Osteoblast (primary cell): ENCODE measurements at places on chromosomes 1 and 21. TPM values are rescaled to one million over a fixed set of nuclear protein-coding genes. Genes with fewer than 3 reads are reported as not detected.

GRCh38 chr21:31316488-31317169 lies 27.4 kb downstream of the TIAM1 start:
- peaks cover 11% of the 10 kb centered on the region for H3K4me1 ChIP-seq
- no peak for DNase-seq
- H3K36me3 ChIP-seq: no peaks in the 10 kb centered on the region
- no peak overlapping the region for H3K4me3 ChIP-seq
- H3K27ac ChIP-seq: no peak overlapping the region

- H3K27me3 ChIP-seq: no peaks in the 10 kb centered on the region
- no peak overlapping the region for H3K27ac ChIP-seq
- no peak for DNase-seq
- no peaks in the 10 kb centered on the region for H3K36me3 ChIP-seq
Observed at GRCh38 chr1:66383611-66384010, 150.3 kb upstream of the SGIP1 start.

- no peak for DNase-seq
- H3K27ac ChIP-seq: no peak overlapping the region
- no peaks in the 10 kb centered on the region for H3K36me3 ChIP-seq
- peaks cover 27% of the 10 kb centered on the region for H3K27me3 ChIP-seq
- peaks cover 6% of the 10 kb centered on the region for H3K4me1 ChIP-seq
Observed at GRCh38 chr1:34884961-34885360, 25.4 kb upstream of the SMIM12 start.

Gene TRIM17
- total RNA-seq: under 0.01 TPM in 1 of 2 replicates, not detected in the other

DNA sequence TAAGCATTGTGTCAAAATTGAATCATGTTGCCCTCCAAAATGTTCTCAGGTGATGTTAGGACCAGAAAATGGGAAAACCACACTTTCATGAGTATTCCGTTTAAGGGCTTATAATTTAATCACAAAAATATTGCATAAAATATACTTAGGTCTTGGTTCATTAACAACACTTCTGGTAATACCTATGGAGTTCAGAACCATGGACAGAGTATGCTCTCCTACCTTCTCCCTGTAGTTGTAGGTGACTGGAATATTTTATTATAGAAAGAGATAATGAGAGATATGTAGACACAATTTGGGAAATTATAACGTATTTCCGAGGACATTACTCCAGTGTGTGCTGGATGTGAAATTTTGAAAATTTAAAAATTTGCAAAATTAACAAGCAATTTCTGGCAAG lies 232.5 kb downstream of the NCAM2 start:
- no peaks in the 10 kb centered on the region for H3K4me1 ChIP-seq
- no peak for DNase-seq
- H3K36me3 ChIP-seq: no peaks in the 10 kb centered on the region
- H3K27me3 ChIP-seq: no peaks in the 10 kb centered on the region
- no peak overlapping the region for H3K27ac ChIP-seq

DNA sequence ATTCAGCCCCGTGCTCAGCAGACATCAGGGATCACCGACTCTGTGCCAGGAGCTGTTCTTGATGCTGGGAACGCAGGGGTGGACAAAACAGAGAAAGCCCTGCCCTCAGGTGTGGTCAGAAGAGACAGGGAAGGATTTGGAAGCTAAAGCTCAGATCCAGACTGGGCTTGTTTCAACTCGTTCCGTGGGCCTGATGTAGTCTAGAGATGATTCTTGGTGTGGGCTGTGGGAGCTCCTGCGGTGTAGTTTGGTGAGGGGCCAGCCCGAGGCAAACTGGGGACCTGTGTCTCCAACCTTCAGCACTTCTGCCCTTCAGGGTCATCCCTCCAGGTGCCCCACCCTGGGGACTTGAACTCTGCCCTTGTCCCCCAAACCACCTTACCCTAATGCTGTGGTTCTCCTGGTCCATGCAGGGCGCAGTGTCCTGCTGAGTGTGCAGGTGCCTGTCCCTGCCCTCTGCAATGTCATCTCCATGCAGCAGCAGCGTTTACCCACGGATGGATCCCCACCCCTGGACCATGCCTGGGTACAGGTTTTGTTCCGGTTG lies 17.3 kb upstream of the ABCG1 start:
- H3K36me3 ChIP-seq: no peaks in the 10 kb centered on the region
- DNase-seq: no peak
- H3K4me1 ChIP-seq: peaks cover 12% of the 10 kb centered on the region
- no peak overlapping the region for H3K27ac ChIP-seq
- H3K4me3 ChIP-seq: no peak overlapping the region

DNA sequence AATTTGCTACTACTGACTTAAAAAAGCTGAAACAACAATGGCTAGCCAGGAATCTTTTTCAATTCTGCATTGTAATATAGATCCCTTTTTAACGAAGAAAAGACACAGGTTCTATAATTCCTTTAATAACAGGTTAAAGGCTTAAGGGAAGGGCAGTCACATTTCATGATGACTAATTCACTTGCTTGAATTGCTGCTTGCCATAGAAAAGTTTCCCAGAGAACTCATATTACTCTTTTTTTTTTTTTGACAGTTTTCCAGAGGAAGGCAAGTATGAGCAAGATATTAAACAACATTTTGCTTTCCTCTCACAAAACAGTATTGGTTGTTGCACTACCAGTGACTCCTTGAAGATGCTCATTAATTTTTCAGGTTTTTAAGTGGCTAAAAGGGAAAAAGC lies 60.9 kb downstream of the IL23R start:
- peak; percentile 4 for DNase-seq
- H3K27ac ChIP-seq: no peak overlapping the region
- H3K36me3 ChIP-seq: no peaks in the 10 kb centered on the region
- H3K4me3 ChIP-seq: no peak overlapping the region
- H3K27me3 ChIP-seq: peaks cover 16% of the 10 kb centered on the region
- H3K4me1 ChIP-seq: no peaks in the 10 kb centered on the region

- no peaks in the 10 kb centered on the region for H3K36me3 ChIP-seq
- H3K4me3 ChIP-seq: no peak overlapping the region
- no peak overlapping the region for H3K27ac ChIP-seq
- DNase-seq: peak; percentile 56
Observed at GRCh38 chr1:29332204-29332603, 95.9 kb downstream of the PTPRU start.

DNA sequence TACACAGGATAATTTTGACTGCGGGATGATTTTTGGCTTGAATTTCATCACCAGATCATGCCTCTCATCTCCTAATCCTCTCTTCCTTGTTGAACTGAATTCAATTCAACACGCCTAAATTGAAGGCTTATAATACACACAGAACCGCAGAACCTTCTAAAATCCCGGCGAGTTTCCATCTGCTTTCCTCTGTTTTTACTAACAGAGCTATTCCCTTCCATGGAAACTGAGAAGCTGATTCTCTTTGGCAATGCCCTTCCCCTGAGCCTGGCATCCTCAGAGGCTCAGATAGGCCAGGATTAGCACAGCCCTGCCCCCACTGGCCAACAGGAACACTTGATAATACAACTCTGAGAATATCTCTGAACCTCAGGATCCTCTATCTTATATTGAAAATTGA lies 130.2 kb downstream of the CAPN8 start:
- H3K27me3 ChIP-seq: peaks cover 58% of the 10 kb centered on the region
- DNase-seq: no peak
- H3K36me3 ChIP-seq: no peaks in the 10 kb centered on the region

DNA sequence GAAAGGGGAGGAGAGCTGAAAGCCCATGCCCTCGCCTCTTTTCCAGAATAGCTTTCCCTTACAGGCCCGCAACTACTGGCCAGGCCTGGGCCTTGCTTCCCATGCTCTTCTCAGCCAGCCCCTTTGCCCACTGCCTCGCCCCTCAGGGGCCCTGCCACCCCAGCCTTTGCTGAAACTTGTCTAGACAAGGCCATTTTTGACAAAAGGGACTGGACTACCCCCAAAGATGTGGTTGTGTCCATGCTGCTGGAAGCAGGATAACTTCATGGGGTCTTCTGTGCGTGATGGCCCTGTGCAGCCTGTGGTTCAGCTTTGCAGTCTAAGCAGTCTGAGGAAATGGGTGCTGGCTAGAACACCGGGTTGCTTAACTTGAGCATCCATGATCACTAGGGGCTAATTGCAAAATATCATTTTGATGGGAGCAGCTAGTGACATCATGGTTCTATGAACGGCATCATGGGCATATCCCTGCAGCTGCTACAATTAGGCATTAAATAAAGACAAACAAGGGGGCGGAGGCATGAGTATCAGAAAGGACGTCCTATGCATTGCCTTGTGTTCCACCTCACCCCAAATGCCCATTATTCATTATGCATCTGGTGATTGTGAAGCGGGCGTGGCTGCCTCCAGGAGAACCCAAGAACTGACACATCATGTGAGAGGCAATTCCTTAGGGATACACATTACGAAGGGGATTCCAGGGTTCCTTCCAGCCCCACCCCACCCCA lies 36.8 kb downstream of the NTPCR start:
- H3K4me1 ChIP-seq: peaks cover 7% of the 10 kb centered on the region
- peak; percentile 29 for DNase-seq
- H3K36me3 ChIP-seq: peaks cover 3% of the 10 kb centered on the region
- no peak overlapping the region for H3K27ac ChIP-seq
- H3K4me3 ChIP-seq: no peak overlapping the region

Gene CAMK2N1
- total RNA-seq: 0.36 and 1.5 TPM in 2 replicates

Gene KIAA0040
- total RNA-seq: 0.59 and 1.1 TPM in 2 replicates

Gene KRTAP11-1
- not detected in 2 replicates for total RNA-seq

DNA sequence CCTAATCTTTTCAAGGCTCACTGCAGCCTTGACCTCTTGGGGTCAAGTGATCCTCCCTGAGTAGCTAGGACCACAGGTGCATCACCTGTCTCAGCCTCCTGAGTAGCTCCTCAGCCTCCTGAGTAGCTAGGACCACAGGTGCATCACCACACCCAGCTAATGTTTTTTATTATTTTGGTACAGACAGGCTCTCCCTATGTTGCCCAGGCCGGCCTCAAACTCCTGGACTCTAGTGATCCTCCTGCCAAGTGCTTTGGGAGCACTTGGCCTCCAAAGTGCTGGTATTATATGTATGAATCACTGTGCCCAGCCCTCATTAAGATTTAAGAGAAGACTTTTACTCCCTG lies 58.5 kb upstream of the S1PR1 start:
- no peak overlapping the region for H3K27ac ChIP-seq
- H3K4me1 ChIP-seq: peaks cover 29% of the 10 kb centered on the region
- H3K36me3 ChIP-seq: no peaks in the 10 kb centered on the region
- DNase-seq: no peak

GRCh38 chr1:117162816-117163215 lies 41.3 kb upstream of the TRIM45 start:
- H3K4me3 ChIP-seq: no peak overlapping the region
- H3K27me3 ChIP-seq: peaks cover 9% of the 10 kb centered on the region
- no peaks in the 10 kb centered on the region for H3K36me3 ChIP-seq
- H3K27ac ChIP-seq: no peak overlapping the region
- DNase-seq: no peak
- no peaks in the 10 kb centered on the region for H3K4me1 ChIP-seq

DNA sequence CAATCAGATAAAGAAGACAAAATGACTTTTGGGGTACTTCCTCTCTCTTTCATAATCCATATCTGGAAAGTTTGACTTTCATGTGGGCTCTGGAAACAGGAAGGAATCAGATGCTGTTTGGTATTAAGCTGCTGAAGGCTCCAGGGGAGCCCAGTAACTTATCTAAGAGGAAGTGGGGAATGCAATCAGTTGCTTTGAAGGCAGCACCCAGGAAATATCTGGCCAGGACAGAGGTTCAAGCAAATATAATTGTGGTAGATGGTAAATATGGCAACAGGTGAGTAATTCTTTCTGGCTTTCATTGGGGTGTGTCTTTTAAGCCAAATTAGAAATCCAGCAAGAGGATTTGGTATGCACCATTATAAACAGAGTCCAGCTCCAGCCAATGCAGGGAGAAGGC lies 44.4 kb downstream of the COLGALT2 start:
- H3K27ac ChIP-seq: no peak overlapping the region
- H3K4me1 ChIP-seq: peaks cover 11% of the 10 kb centered on the region
- DNase-seq: no peak
- H3K4me3 ChIP-seq: no peak overlapping the region
- H3K27me3 ChIP-seq: no peaks in the 10 kb centered on the region
- no peaks in the 10 kb centered on the region for H3K36me3 ChIP-seq

- H3K27ac ChIP-seq: peak overlapping the region; percentile 74
- H3K4me1 ChIP-seq: peaks cover 44% of the 10 kb centered on the region
- no peaks in the 10 kb centered on the region for H3K27me3 ChIP-seq
- no peak for DNase-seq
Observed at GRCh38 chr1:41741244-41741643, 177.5 kb downstream of the HIVEP3 start.

GRCh38 chr1:212302745-212303383 lies 17.7 kb downstream of the PPP2R5A start:
- no peaks in the 10 kb centered on the region for H3K27me3 ChIP-seq
- peaks cover 10% of the 10 kb centered on the region for H3K4me1 ChIP-seq
- no peak overlapping the region for H3K4me3 ChIP-seq
- DNase-seq: no peak

- no peak overlapping the region for H3K27ac ChIP-seq
- peaks cover 9% of the 10 kb centered on the region for H3K4me1 ChIP-seq
- H3K27me3 ChIP-seq: no peaks in the 10 kb centered on the region
- H3K36me3 ChIP-seq: no peaks in the 10 kb centered on the region
- peak; percentile 86 for DNase-seq
- H3K4me3 ChIP-seq: no peak overlapping the region
Observed at GRCh38 chr1:156807627-156808026, 9.0 kb downstream of the SH2D2A start.

DNA sequence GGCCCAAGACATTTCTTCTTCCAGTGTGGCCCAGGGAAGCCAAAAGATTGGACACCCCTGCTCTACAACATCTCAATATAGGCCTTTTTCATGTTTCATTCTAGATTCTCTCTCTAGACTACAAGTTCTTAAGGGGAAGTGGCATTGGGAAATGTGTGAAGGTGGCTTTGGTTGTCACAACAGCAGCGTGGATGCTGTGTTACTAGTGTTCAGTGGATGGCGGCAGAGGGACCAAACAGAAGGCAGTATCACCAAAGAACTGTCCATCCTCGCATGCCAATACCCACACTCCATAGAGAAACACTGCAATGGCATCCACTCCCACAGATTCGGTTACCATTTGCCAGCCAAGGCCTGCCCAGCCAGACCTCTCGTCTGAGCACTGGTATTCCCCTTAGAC lies 24.3 kb upstream of the IFNAR2 start:
- H3K4me3 ChIP-seq: no peak overlapping the region
- H3K36me3 ChIP-seq: no peaks in the 10 kb centered on the region
- DNase-seq: no peak
- no peaks in the 10 kb centered on the region for H3K27me3 ChIP-seq

GRCh38 chr21:45926281-45926680 lies 55.3 kb upstream of the COL6A1 start:
- H3K36me3 ChIP-seq: no peaks in the 10 kb centered on the region
- no peak overlapping the region for H3K27ac ChIP-seq
- no peak overlapping the region for H3K4me3 ChIP-seq
